ENCODE measurements at places on chromosomes 2 and 18. TPM values are rescaled to one million over a fixed set of nuclear protein-coding genes. Genes with fewer than 3 reads are reported as not detected.

ANKRD30BL gene
- not detected for total RNA-seq

BMP10 gene
- not detected for total RNA-seq

- H3K27ac ChIP-seq = no peak overlapping the region
- DNase-seq = no peak
- H3K4me1 ChIP-seq = peaks cover 17% of the 10 kb centered on the region
- no peak overlapping the region for H3K4me3 ChIP-seq
- H3K36me3 ChIP-seq = no peaks in the 10 kb centered on the region
- no peaks in the 10 kb centered on the region for H3K27me3 ChIP-seq
These were observed 9.5 kb upstream of the MALL start for GRCh38 chr2:110124939-110125691.

DNA sequence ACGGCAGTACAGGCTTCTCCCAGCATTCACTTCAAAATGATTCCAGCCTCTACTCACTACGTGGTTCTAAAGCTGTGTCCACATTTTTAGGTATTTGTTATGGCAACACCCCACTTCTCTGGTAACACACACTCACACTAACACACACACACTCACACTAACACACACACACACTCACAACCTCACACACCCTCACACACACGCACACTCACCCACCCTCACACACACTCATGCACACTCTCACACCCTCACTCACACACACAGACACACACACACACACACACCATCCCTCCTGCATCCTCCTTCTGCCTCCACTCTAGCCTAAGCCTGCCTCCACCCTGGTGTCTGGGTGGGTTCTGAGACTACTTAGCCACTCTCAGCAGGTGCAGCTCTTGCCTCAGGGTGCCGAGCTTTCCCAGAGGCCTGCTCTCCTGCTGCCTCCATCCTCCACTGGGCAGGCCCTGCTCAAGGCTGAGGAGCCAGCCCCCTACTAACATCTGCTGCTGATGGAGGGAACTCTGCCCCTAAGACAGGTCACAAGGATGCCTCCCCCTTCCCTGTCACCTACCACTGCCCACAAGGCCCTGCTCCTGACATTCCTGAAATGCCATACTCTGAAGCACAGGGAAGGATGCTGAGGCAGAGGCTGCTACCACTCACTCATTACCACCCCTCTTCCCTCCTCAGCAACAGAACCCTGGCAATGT lies 63.9 kb downstream of the NCAPH start:
- no peaks in the 10 kb centered on the region for H3K36me3 ChIP-seq
- DNase-seq = no peak
- no peak overlapping the region for H3K4me3 ChIP-seq
- no peak overlapping the region for H3K27ac ChIP-seq

- DNase-seq = no peak
- H3K4me3 ChIP-seq = no peak overlapping the region
- H3K4me1 ChIP-seq = peaks cover 8% of the 10 kb centered on the region
- H3K27ac ChIP-seq = no peak overlapping the region
- no peaks in the 10 kb centered on the region for H3K27me3 ChIP-seq
These were observed 19.4 kb downstream of the EXOC6B start for GRCh38 chr2:72806280-72806945.

DNA sequence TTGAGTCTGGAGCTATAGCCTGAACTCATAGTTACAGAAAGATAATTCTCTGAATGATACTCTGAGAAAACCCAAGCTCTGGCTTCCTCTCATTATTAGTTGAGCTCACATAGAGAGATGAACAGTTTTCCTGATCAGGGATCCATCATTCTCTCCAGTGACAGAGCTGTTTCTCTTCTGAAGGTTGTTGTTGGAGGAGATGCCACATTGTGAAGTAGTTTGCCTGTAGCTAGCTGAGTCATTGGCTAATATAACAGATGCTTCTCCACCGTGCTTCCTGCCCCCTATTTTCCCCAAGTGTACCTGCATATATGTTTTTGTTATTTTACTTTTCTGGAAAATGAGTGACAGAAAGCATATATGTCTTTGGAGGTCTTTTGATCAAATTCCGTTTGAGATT lies 64.6 kb downstream of the OSBPL6 start:
- peaks cover 30% of the 10 kb centered on the region for H3K4me1 ChIP-seq
- DNase-seq = no peak
- H3K27me3 ChIP-seq = no peaks in the 10 kb centered on the region
- no peak overlapping the region for H3K27ac ChIP-seq
- H3K4me3 ChIP-seq = no peak overlapping the region

- no peaks in the 10 kb centered on the region for H3K36me3 ChIP-seq
- DNase-seq = no peak
- no peaks in the 10 kb centered on the region for H3K4me1 ChIP-seq
- no peak overlapping the region for H3K4me3 ChIP-seq
These were observed 2.0 kb upstream of the CD28 start for GRCh38 chr2:203704430-203704829.

DNA sequence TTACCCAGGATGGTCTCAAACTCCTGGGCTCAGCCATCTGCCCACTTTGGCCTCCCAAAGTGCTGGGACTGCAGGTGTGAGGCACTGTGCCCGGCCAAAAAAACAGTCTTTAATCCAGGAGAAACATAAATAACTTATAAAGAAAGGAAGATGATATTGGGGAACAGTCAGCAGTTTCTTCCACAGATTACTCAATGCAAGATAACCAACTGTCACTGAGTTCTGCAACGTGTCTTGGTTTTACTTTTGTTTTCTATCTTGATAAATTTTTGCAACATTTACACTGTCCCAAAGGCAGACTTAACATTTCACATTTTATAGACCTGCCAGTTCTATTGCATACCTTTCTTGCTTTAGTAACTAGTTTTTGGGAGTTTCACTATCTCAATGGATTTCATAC lies 71.1 kb downstream of the ANKRD44 start:
- no peaks in the 10 kb centered on the region for H3K27me3 ChIP-seq
- H3K4me3 ChIP-seq = no peak overlapping the region
- no peak for DNase-seq
- H3K4me1 ChIP-seq = peaks cover 27% of the 10 kb centered on the region
- H3K27ac ChIP-seq = no peak overlapping the region

GRCh38 chr2:121309801-121310200 lies 24.8 kb upstream of the TFCP2L1 start:
- DNase-seq = no peak
- H3K27me3 ChIP-seq = peaks cover 63% of the 10 kb centered on the region
- no peak overlapping the region for H3K4me3 ChIP-seq
- no peaks in the 10 kb centered on the region for H3K36me3 ChIP-seq
